Activated naive CD4-positive, alpha-beta T cell (primary cell): ENCODE measurements at places on chromosomes 6 and 20.

GRCh38 chr20:44019638-44020335 is 105.1 kb downstream of the TOX2 start:
- no peak for DNase-seq

- peak; percentile 69 for DNase-seq
Observed at GRCh38 chr20:64057628-64058498, 5.1 kb upstream of the TCEA2 start.

GRCh38 chr6:33428224-33428965 is 8.5 kb downstream of the SYNGAP1 start:
- no peak for DNase-seq

GRCh38 chr6:167898673-167899311 is 72.1 kb downstream of the AFDN start:
- DNase-seq = no peak

DNA sequence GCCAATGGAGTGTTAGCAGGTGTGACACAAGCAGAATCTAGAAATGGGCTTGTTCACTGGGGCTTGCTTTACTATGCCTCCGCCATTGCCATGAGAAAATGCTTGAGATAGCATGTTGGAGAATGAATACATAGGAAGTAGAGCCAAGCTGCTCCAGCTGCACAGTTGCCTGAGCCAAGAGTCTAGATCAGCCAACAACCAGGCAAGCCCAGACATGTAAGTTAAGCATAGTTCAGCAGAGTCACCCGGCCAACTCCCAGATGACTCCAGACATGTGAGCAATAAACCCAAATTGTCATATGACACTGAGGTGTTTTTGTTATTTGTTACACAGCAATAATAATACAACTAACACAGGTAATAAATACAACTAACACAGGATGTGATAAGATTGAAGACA is 167.9 kb downstream of the HAO1 start:
- DNase-seq = no peak

GRCh38 chr6:133583907-133584427 is 304.9 kb upstream of the TCF21 start:
- no peak for DNase-seq

DNA sequence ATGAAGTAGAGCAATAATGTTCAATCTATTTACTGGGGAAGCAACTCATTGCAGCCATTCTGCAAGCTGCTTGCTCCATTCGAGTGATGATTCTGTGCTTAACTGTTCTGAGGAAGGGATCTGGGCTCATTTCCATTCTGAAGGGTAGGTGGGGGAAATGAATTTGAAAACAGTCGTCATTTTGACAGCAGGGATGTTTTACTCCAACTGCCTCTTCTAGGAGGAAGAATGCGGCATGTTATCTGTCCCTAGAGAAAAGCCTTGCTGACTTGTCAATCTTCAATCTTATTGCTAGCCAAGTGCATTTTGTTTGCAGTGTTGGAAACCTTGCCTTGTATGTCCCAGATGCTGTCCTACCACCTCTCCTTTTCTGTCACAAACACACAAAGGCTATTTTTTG is 105.9 kb downstream of the PRDM13 start:
- no peak for DNase-seq
